ENCODE measurements at places on chromosomes 2 and 18.

DNA sequence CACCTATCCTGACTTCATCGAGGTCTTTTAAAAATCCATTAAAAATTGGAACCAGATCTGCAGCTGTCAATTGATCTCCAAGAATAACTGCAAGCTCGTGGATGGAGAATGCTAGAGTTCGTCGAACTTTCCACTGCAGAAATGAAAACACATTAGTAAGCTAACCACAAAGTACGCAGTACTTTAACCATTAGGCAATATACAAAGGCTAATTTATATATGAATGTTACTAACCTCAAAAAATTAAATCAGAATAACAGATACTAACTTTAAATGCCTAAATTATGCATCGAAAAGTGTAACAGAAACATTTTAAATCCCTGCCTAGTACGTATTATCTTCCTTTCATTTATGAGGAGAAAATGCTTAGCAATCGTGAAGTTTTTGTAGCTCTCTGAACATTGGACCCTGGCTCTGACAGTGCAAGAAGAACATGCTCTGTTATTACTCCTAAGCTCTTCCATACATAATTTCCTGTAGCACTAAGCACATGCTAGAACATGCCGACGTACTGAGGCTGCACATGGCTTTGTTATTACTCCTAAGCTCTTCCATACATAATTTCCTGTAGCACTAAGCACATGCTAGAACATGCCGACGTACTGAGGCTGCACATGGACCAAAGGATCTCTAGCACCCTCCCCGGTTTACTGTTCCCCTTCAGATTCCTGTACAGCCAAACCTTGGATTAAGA is 57.0 kb downstream of the PPP4R1 start:
- no peak for DNase-seq

DNA sequence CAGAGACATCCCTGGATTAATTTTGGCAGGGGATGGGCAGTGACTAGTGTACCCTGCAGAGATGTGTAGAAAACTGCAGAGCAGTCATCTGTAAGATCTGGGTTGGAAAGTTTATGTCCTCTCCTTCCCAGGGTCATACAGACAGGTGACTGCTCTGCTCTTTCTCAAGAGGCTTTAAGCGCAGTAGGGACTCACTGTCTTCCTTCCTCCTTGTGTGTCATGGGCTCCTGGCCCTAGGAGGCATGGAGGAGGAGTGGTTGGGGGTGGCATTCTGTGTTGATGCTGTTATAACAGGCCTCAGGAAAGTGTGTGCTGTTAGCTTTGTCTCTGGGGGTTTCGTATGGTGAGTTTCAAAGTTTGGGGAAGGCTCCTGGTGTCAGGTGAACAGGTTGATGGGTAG is 130.5 kb upstream of the MGAT5 start:
- no peak for DNase-seq

- peak; percentile 48 for DNase-seq
Observed at GRCh38 chr2:6823111-6823510, 42.6 kb downstream of the CMPK2 start.

- no peak for DNase-seq
Observed at GRCh38 chr2:118124288-118124891, 36.1 kb downstream of the INSIG2 start.

DNA sequence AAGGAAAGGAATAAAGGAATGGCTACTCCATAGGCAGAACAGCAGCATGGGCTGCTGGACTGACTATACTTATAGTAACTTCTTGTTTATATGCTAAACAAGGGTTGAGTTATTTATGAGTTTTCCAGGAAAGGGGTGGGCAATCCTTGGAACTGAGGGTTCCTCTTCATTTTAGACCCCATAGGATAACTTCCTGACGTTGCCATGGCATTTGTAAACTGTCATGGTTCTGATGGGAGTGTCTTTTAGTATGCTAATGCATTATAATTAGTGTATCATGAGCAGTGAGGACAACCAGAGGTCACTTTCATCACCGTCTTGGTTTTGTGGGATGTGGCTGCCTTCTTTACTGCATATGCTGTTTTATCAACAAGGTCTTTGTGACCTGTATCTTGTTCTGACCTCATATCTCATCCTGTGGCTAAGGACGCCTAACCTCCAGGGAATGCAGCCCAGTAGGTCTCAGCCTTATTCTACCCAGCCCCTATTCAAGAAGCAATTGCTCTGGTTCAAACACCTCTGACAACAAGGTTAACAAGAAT is 98.6 kb upstream of the CABLES1 start:
- DNase-seq: no peak

- no peak for DNase-seq
Observed at GRCh38 chr18:53402670-53403069, 821.8 kb downstream of the MBD2 start.

DNA sequence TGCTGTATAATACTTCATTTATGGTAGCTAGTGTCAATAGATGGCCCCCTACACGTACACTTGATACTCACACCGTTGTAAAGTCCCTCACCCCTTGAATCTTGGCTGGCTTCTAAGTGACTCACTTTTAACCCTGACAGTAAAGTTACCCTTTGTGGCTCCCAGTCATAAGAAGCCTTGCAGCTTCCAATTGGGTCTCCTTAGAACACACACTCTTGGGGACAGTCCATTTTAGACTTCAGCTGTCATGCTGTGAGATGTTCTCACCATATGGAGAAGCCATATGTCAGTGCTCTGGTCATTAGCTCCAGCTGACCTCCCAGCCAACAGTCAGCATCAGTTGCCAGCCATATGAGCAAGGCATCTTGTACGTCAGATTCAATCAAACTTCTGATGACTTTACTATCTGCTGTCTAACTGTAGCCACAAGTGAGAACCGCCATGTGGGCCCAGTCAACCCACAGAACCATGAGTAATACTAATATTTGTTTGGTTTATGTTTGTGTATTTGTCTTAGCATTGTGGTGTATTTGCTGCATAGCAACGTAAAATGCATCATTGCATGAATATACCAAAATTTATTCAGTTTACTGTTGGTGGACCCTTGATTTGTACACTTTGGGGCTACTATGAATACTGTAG is 68.3 kb downstream of the PTPN4 start:
- no peak for DNase-seq

DNA sequence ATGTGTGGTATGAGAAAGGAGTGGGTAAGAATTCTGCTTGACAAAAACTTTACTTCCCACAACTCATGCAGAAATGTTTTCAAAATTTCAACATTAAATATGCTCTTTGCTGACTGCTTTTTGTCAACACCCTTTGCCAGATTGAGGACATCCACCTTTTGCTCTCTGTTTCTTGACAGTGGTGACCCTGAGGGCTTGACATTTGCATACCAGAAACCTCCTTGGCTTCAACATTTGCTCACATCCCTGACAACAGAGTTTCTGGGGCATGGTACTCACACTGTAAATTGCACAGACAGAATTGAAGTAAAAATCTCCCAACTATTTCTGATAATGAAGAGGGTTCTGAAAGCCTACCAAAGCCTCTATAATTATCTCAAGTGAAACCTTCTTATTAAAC is 95.7 kb downstream of the RND3 start:
- DNase-seq: no peak

DNA sequence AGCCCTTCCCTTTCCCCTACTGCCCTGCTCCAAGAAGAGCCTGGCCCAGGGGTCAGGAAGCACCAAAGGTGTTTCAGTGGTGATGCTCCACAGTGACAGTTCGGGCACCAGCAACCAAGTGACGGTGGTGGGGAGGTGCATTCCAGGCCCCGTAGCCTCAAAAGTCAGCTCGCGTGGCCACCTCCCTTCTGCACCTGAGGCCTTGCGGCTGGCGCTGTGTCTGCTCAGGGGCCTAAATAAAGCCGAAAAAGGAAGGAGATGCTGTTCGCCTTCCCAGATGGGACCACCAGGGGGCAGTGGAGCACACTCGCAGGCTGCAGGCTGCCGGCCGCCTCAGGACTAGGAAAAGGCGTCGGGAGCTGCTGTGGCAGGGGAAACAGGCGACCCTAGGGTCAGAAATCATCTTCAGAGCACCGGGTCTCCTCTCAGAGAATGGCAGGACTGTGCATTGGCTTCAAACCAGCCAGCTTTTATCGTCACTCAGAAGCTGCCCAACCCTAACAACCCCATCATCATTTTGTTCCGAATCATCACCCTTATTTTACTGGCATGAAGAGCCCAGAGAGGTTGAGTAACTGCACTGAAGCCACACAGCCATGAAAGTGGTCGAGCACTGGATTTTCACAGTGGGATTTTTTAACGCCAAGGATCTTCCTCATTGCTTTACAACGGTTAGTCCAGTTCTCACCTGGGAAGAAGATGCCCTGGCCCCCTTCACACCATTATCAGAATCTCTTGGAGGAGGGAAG is 213.0 kb upstream of the CELF4 start:
- no peak for DNase-seq

DNA sequence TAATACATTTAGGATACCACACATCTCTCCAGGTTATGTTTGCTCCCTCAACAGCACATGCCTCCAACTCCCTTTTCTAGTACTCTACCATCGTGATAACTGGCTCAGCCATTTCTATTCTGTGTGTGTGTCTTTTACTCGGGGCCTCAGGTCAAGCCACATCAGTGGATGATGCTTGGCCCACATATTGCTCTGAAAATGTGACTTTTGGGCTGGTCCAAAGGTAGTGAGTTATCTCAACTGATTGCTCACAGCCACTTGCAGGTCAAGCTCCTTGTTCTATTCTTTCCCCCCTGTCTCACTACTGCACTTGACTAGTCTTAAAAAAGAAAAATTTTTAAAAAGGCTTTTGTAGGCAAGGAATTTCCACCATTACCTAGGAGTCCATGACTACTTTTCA is 5.5 kb downstream of the DSG4 start:
- no peak for DNase-seq

DNA sequence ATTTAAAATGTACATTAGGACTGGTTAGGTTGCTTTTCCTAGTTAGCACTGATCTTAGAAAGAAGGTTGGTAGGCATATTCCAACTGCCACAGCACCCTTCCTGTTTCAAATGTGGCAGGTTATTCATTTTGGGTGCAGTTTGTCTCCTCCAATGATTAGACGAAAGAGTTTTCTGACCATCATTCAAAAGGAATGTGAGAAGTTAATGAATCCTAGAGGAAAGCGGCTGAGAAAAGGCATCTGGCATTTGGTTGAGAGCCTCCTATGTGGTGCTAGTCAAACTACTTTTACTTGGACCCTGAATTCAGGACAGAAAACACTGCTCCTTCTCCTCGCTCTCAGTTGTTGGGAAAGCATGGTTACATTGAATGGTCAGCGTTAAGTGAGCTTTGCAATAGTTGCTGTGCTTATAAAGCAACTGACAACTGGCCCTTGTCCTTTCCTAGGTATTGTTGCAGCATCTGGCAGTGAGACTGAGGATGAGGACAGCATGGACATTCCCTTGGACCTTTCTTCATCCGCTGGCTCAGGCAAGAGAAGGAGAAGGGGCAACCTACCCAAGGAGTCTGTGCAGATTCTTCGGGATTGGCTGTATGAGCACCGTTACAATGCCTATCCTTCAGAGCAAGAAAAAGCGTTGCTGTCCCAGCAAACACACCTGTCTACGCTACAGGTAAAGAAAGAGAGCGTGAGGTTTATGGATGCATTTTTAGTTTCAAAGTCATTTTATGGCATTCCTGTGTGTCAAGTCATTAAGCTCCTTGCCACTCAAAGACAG is 6.1 kb downstream of the TGIF1 start:
- DNase-seq: no peak

GRCh38 chr2:121356058-121356640 is 71.1 kb upstream of the TFCP2L1 start:
- no peak for DNase-seq

- no peak for DNase-seq
Observed at GRCh38 chr18:1252534-1252933, 347.9 kb downstream of the ADCYAP1 start.

DNA sequence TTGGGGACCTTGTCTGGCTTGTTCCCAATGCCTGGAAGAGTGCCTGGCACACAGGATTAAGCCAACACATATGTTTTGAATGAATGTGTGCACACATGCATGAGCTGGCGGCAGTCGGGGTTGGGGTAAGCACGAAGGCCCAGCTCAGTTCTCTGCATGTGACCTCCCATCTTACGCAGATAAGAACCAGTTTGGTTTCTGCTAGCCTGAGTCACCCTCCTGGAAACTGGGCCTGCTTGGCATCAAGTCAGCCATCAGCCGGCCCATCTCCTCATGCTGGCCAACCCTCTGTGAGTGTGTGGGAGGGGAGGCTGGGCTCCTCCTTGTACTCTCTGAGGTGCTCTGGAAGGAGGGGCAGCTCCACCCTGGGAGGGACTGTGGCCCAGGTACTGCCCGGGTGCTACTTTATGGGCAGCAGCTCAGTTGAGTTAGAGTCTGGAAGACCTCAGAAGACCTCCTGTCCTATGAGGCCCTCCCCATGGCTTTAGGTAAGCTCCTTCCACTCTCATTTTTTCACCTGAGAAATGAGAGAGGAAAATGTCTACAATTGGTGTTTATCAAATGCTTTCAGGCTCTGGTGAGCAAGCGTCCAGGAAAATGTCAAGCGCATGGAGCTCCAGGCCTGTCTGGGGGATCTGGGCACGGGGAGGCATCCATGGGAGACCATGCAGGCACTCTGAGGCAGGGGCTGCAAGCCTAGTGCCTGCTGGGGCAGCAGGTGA is 9.7 kb upstream of the IL1RN start:
- peak; percentile 68 for DNase-seq

- DNase-seq: no peak
Observed at GRCh38 chr2:62459106-62459505, 46.9 kb downstream of the TMEM17 start.

GRCh38 chr2:31318361-31319336 is 84.7 kb downstream of the EHD3 start:
- DNase-seq: peak; percentile 19

- no peak for DNase-seq
Observed at GRCh38 chr2:160019374-160020090, 42.9 kb downstream of the PLA2R1 start.
